ENCODE measurements at places on chromosomes 1 and 21.

DNA sequence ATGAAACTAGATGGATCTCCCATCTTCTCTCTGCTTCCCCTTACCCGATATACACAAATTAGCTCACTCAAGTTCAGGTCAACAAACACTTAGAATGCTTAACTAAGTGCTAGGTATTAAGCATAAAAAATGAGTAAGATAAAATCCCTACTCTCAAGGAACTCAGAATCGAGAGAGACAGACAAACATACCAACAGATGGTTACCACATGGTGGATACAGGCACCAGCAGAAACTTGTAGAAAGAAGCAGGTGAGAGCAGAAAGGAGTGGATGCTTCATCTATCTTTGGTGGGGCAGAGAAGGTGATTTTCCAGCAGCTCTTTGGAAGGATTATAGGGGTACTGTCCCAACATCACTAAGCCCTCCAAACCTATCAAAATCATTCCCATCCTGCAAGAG, 32.2 kb downstream of the C8B start:
- DNase-seq = no peak

DNA sequence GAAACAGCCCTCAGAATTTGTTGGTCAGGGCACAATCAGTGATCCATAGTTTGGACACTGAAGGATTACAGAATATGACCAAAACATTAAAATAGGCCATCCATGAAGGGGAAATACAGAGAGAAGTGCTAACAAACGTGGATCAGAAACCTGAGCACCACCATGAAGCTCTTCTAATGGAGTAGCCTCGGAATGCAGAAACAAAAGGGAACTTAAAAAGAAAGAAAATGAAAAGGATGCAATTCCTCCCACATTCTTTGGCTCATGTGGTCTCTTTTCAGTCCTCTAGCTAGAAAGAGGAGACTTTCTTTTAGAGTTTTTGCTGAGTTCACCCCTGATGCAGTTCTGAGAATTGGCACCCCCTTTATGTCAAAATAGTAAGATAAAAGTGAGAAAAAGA, 989.8 kb upstream of the B3GALT2 start:
- DNase-seq = no peak

- DNase-seq = no peak
These were observed 33.7 kb downstream of the SPTA1 start for GRCh38 chr1:158652721-158653334.

DNA sequence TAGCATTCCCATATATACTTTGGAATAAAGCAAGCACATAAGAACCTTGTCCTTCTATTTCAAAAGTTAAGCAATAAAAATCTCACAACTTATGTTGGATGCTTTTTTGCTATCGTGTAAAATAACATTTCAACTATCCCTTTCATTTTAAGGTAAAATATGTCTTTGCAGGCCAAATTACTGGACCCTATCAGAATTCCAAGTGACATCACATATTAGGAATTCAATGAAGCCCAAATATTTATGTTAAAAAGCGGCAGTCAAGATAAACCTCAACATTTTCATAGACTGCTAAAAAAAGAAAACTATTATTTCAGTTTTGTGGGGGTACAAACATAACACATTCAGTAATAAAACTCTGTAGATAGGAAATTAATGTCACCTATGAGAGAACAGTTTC, 252.0 kb downstream of the KCTD3 start:
- DNase-seq = no peak

DNA sequence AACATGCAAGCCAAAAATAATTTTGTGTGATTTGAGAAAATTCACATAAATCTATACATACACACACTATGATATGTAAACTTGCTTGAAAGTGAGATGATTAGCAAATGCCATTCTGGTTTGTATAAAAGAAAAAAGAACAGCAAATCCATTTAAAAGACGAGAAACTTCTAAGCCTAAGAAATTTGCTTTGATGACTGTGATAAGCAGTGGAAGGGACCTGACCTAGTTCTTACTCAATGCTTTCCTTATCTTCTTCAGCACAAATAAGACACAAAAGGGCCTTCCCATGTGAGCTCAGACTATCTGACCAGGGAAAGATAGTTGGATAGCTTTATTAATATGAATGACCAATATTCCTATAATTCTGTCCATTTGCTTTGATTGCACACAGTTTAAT, 25.3 kb upstream of the NMNAT2 start:
- DNase-seq = no peak

DNA sequence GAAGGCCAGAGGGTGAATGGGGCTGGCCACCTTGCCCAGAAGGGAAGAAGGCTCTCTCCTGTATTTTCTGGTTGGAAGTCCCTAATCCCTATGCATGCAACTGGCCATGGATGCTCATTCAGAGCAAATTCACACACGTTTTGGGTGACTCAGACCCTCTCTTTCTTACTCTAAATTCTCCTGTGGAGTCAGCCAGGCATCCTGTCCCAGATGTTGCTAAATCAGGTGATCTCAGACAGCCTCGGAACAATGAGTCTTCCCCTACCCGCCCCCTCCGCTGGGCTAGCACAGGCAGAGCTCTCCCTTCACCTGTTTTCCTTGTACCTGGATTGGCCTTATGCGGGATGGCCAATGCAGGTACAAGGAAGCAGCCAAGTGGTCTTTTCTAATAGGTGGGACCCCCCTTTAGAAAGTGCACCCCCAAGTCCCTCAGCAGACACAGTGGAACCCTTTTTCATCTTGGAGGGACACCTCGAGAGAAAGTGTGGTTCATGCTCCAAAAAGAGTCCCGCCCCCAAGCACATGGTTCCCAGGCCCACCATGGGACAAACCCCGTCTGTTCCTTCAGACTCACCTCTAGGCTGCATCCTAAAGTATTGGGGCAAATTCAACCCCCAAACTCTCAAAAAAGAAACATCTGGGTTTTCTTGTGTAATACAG, 8.6 kb downstream of the S100A6 start:
- no peak for DNase-seq

Data from activated CD8-positive, alpha-beta memory T cell treated with anti-CD3 and anti-CD28 coated beads for 4 hours (primary cell).